ENCODE measurements at places on chromosomes 2 and 18.

DNA sequence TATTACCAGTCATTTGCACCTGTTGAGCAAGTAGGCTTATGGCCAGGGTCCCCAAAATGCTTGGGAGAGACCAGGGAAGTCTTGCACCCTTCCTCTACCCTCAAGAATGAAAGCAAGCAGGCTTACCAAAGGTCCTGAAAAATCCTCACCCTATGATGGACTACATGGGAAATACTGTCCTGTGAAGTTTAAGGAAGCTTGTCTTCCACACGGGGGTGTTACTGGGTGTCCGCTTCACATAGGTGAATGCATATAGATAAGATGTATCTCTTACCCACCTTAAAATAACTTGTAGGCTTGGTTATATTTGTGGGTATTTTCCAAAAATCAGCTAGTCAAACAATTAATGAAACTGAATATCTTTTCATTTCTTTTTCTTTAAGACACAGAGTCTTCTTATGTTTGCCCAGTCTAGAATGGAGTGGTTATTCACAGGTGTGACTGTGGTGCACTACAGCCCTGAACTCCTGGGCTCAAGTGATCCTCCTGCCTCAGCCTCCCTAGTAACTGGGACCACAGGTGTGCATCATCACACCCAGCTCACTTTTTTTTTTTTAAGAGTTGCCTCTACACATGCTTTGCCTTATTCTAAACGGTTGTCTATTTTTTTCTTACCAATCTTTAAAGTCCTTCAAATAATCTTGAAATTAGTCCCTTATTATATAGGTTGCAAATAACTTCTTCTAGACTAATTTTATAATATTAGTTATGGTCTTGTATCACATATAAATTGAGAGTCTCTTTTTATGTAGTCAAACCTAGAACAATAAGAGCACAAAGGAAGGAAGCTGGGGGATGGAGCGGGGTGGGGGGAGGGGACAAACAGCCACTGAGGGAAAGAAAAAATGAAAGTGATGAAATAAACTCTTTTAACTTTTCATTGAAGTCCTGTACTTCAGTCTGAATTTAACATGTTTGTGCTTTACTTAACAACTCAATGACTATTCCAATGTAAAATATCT is 49.0 kb downstream of the CERKL start:
- no peak for DNase-seq

- DNase-seq, result no peak
Observed at GRCh38 chr2:235168174-235168979, 216.6 kb downstream of the SH3BP4 start.

DNA sequence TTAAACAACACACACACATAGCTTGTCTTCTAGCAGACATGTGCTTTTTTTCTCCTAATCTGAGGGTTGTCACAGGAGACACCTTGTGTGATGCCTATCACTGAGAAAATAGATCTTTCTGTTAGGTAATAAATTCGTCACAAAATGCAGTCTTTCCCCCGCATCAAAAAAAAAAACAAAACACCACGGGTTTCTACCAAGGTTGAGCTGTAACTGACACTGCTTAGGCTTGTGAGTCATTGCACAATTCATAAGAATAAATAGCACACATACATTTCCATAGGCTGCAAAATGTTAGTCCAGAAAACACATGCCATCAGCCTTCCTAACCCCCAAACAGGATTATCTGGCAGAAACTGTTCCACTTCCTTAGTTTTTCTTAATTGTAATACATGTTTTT is 6.5 kb downstream of the TMEM163 start:
- no peak for DNase-seq

GRCh38 chr2:232269867-232270266 is 108.7 kb upstream of the ALPP start:
- no peak for DNase-seq

GRCh38 chr2:210503725-210504191 is 27.2 kb upstream of the LANCL1 start:
- peak; percentile 2 for DNase-seq

- DNase-seq, result no peak
Observed at GRCh38 chr2:128485761-128486639, 167.3 kb upstream of the HS6ST1 start.

GRCh38 chr2:137202318-137202717 is 437.0 kb downstream of the THSD7B start:
- no peak for DNase-seq

DNA sequence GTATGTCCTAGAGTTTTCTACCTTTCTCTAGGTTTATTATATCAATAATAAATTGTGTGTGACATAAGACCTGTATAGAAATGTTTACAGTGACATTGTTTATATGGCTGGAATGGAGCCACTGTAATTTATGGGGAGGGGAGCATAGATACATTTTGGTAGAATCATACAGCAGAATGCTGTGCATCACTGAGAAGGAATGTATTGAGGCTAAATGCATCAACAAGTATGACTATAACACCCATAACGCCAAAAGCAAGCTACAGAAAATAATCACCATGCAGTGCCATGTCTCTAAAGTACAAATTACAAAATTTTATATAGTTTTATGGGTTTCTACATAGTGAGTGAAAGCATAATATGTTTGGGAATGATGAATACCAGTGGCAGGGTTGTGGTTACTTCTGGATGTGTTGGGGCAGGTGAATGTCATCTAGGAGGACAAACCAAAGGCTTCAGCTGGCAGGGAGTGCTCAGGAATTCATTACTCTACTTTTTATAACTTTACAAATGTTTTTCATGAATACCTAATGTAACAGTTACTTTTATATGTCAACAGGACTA is 226.0 kb upstream of the NETO1 start:
- DNase-seq, result no peak

- no peak for DNase-seq
Observed at GRCh38 chr2:9053534-9053931, 50.0 kb upstream of the MBOAT2 start.

DNA sequence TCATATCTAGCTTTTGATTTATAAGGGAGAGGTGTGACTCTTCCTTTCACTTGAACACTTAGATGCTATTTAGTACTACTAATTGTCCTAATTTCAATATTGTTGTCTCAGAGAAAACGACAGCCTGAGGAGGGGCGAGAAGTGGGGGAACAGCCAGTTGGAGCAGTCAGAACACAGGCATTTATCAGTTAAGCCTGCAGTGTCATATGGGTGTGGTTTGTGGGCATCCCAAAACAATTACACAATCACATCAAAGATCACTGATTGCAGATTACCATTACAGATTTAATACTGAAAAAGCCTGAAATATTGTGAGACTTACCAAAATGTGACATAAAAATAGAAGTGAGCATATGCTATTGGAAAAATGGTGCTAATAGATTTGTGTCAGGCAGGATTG is 15.8 kb downstream of the TMEM131 start:
- DNase-seq, result no peak

DNA sequence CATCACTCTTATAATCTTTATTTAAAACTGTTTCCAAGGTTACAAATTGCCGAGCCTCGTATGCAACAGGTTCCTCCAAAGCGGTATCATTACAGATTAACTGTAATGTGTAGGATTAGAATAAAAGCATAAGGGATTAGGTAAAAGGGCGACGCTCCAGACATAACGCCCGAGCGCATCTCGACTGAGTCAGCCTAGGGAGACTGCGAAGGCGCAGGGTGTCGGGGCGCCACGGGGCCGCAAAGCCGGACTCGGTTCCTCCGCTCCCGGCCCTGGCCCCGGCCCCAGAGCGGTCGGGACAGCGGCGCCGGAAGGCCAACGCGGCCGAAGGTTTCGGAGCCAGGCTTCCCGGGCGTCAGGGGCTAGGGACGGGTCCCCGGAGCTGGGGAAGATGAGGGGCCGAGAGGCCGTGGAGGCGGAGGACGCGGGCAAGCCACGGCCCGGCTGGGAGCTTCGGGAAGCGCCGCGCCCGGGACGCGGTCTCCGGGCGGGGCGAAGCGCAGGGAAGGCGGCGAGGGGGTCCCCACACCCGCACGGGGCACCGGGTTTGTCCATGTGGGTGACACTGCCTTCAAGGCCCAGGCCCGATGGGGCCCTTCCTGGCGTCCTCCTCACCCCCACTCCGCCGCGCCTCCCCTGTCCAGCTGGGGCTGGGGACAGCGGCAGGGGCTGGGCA is 12.9 kb upstream of the SIX3 start:
- no peak for DNase-seq

DNA sequence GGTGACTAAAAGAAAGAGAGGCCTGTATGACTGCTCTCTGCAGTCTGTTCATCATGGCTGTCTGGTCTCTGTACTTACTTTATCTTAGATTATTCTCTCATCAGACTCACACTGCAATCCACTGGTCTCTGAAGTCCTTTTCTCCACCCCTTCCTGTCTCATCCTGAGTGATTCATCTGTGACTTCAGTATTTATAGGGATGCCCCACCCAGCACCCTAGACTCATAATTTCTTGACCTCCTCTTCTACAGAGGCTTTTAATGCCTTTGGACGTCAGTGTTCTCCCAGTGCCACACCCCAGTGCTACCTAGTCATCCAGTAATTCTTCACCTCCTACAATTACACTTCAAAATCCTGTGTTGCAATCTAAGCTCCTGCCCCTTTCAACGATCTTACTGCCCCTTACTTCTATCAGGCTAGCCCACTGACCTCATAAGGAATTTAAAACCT is 14.9 kb upstream of the ITPRID2 start:
- DNase-seq, result no peak

GRCh38 chr18:35464831-35465279 is 32.9 kb downstream of the INO80C start:
- DNase-seq, result no peak

DNA sequence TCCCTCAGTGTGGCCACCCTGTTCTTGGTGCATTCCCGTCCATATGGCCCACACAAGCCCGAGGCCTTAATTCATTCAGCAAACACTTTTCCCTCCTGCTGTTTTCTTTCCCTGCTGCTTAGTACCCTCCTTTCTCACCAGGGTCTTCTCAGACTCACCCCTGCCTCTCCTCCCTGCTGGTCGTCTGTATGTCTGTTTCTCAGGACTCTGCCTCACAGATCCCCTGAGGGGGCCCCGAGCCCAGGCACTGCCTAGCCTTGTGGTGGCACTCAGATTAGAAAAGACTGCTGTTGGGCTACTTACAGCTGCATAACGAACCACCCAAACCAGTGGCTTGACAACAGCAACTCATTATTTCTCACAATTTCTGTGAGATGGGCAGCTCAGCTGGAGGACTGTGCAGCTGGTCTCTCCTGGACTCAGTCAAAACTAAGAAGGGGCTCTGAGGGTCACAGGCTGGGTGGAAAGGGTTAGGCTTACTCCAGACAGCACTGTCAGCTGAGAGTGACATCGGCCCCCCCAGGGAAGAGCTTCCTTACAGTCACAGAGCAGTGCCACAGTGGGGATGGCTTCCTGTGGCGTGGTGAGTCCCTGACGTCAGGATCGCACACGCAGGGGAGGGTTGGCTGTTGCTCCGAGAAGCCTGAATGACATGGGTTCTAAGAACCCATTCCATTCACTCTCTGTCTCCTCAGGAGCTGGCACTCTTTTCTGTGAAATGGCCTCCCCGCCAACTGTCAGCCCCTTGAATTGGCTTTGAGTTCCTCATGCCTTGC is 139.0 kb downstream of the UXS1 start:
- no peak for DNase-seq

- no peak for DNase-seq
Observed at GRCh38 chr2:85933753-85934594, 45.2 kb upstream of the ST3GAL5 start.

DNA sequence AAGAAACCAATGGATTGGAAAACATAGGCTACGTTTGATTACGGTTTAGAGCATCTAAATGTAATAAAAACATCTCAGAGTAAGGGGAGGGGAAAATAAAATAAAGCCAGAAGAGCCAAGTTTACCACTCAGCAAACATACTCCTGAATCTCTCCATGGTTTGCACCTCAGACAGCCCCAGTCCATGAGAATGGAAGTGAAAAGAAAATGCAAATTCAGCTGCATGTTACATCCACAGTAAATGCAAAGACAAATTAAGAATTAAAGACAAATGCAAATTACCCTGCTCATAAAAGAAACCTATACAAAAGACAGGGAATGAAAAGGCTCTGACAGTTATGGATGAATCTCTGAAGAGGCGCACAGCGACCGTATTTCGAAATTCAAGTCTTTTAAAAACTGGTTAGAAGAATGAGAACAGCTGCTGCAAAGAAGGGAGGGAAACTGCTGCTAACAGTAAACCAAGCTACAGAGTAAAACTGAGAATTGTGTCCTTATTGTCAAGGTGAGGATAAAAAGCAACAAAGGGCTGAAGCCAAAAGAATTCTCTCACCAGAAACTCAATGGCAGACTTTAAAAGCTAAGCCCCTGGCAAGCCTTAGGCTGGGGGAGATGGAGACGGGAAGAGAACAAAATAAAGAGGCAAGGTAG is 197.9 kb upstream of the ACVR2A start:
- no peak for DNase-seq

- no peak for DNase-seq
Observed at GRCh38 chr2:229578052-229578846, 136.1 kb downstream of the DNER start.

DNA sequence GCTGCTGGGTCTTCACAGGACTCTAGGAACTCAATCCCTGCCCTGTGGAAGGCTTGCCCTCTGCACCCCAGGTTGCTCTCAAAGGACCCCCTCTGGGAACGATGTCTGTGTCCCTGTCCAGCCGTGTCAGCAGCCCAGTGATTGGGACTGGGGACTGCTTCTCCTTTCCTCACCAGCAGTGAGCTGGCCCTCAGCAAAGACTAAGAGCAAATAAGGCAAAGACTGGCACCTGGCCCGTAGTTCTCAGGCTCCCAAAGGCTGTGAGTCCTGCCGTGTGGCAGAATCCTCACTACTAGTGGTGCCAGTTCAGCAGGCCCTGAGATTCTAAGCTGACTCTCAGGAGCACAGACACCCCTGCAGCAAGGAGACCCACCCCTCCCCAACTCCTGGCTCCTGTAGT is 47.8 kb downstream of the TMEM163 start:
- DNase-seq, result peak; percentile 24

- DNase-seq, result no peak
Observed at GRCh38 chr18:78992041-78993011, 12.7 kb downstream of the SALL3 start.

DNA sequence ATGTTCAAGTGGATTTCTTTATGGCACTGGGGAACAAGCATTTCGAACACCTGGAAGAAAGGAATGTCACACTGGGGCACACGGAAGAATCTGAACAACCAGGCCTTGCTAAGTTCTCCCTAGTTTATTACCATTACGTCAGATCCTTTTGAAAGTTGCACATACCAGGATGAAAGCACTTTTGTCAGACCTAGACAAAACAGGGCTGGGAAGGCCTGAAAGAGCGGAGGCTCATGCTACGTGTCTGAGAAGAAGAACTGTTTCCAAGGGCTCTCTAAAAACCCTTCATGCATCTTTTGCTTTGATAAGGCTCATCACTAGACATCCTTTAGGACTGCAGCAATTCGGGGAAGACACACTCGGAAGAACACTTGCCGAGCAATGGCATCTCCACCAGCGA is 15.4 kb upstream of the SLC25A52 start:
- no peak for DNase-seq

- DNase-seq, result no peak
Observed at GRCh38 chr18:24683925-24684324, 223.5 kb downstream of the HRH4 start.

DNA sequence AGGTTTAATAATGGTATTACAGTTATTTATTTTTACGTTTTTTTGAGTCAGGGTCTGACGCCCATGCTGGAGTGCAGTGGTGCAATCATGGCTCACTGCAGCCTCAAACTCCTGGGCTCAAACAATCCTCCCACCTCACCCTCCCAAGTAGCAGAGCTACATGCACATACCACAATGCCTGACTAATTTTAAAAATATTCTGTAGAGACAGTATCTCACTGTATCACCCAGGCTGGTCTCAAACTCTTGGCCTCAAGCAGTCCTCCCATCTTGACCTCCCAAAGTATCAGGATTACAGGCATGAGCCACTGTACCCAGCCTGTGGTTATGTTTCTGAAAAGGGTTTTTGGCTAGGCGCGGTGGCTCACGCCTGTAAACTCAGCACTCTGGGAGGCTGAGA is 120.8 kb downstream of the ESCO1 start:
- DNase-seq, result no peak
